ENCODE measurements at places on chromosomes 3 and 15.

DNA sequence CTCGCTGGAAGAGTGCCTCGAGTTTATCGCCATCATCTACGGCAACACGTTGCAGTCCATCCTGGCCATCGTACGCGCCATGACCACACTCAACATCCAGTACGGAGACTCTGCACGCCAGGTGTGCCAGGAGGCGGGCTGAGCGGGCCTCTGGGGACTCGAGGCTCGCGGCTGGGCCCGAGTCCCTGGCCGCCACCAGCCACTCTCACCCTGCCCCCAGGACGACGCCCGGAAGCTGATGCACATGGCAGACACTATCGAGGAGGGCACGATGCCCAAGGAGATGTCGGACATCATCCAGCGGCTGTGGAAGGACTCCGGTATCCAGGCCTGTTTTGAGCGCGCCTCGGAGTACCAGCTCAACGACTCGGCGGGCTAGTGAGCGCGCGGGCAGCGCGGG is 1.9 kb downstream of the GNAT1 start:
- DNase-seq = no peak

DNA sequence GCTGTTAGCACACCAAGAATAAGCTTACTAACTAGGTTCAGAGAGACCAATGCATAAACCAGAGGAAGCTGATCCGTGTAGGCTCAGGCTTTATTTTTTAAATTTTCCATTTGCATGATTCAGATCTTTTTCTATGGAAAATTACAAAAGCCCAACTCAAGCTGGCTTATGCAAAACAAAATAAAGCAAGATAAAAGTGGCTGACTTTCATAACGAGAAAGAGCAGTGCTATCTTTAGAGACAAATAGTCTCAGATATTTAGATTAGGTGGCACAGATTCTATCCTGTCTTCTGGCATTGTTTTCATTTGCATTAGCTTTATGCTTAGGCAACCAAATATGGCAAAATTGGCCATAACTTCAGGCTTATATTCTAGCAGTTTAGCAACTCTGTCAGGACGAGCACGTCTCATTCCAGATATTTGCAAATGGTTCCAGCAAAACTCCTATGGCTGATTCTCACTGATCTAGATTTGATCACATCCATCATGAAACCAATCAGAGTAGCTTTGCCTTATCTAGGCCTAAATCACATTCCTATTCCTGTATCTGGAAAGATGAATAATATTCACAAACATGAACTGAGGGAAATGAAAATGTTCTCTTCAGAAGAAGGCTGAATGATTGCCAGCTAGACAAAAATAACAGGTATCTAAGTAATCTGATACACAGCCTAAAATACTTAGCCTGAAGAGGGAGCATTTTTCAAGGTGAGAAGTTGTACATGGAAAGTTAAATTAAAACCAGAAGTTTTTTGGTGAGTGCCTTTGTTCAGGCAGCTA is 216.4 kb upstream of the DPPA4 start:
- DNase-seq = no peak

GRCh38 chr3:127483902-127484591 is 106.5 kb downstream of the TPRA1 start:
- no peak for DNase-seq

GRCh38 chr15:69486481-69487110 is 34.0 kb downstream of the RPLP1 start:
- DNase-seq = no peak

DNA sequence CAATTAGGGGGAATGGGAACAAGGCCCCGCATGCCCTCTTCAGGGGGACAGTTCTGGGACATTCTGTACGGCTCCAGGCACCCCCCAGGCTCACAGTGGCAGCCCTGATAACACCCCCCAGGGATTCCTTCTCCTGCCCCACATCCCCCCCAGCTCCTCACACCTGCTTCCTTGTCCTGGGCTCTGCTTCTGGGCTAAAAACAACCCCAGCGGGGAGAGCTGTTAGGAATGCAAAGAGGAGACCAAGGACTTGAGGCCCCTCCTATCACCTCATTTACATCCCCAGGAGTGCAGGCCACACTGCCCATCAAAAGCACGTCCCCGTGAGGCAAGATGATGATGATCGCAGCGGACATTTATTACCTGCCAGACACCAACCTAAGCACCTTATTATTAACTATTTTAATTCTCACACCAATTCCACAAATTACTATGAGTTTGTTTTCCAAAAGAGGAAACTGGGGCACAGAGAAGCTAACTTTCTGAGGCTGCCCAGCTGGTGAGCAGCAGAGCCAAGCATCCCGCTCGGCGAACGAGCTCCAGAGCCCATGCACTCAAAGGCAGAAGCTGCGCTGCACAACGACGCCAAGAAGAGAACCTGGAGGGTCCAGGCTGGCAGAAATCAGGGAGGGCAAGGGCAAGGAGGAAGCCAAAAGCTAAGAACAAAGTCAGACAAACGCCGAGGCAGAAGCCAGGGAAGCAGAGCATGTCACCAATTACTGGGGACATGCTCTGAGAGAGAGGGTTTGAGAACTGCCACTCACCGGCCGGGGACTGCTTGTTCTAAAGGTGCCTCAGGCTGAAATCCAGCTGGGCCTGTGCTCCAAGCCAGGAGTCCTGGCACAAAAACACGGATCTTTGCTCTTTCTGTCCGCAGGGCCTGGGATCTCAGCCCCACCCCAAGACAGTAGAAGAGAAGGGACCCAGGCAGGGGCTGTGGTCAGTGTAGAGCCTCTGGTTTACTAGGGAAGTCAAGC is 76.2 kb upstream of the NSMCE3 start:
- no peak for DNase-seq
